Omental fat pad (tissue), 4 donors: ENCODE measurements at places on chromosomes 13 and 19. TPM values are rescaled to one million over a fixed set of nuclear protein-coding genes. Genes with fewer than 3 reads are reported as not detected.

DNA sequence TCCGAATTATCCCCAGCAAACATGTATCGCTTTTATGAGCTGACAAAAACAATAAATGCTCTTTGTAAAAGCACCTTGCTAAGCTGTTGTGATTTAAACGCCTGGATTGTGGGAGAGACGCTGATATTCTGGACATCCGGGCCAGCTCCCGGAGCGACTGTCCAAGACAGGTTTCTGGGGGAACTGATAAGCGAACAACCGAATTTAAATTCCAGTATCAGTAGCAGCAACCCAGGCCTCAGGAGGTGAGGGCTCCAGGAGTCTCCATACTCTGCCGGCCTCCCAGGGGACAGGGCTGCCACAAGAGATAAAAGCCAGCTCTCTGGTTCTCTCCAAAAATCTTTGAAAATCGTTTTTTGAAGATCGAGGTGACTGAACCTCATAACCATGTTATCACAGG lies 50.3 kb upstream of the VSTM2B start:
- DNase-seq, result no peak

DNA sequence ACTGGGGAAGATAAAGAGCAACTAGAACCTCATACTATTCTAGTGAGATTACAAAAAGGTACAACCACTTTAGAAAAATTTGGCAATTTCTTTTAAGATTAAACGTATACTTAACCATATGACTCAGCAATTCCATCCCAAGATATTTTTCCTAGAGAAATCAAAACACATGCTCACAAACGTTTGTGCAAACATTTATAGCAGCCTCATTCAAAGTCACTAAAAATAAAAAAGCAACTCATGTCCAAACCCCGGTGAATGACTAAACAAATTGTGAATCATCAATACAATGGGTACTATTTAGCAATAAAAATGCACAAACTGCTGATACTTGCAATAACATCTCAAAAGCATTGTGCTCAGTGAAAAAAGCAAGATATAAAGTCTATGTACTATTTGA lies 121.5 kb downstream of the FRY start:
- no peak for DNase-seq

- DNase-seq, result no peak
Measured at GRCh38 chr19:2332341-2333026, 4.0 kb downstream of the SPPL2B start.

- no peak for DNase-seq
Measured at GRCh38 chr13:44622708-44623107, 46.6 kb upstream of the TSC22D1 start.

GRCh38 chr13:31875134-31875533 lies 135.8 kb downstream of the RXFP2 start:
- no peak for DNase-seq

SLC7A9 gene
- total RNA-seq, result not detected

COMP gene
- total RNA-seq, result 1.9 TPM

DNA sequence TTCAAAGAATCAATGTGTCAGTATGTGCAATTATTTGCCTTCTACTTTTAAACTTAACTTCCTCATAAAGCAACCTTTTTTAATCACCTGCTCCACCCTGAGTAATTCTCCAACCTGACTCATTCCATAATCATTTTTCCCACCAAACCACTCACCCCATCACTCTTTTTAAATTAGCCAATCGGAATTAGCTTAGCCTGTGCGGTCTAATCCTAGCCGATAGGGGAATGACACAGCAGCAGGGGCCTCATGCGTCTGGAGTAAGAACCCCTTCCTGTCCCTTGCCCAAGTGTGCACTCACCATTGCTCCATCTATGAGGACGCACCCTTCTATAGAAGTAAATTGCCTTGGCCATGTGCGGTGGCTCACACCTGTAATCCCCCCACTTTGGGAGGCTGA lies 27.4 kb upstream of the ZNF83 start:
- DNase-seq, result no peak

DNA sequence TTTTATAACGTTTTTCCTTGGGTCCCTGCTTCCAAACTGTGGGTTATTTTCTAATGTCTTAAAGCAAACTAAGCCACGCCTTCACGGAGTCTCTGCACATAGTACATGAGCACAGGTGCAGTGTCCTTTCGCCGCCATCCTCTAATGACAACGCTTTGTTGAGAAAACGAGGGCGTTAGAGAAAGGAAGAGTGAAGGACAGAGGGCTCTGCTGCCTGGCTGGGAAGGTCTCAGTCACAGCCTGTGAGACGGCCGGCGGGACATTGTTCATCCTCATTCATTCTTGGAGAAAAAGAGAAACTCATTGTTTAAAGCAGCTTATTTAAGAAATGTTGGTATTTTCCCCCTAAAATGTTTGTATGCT lies 9.5 kb downstream of the IL17D start:
- no peak for DNase-seq

DNA sequence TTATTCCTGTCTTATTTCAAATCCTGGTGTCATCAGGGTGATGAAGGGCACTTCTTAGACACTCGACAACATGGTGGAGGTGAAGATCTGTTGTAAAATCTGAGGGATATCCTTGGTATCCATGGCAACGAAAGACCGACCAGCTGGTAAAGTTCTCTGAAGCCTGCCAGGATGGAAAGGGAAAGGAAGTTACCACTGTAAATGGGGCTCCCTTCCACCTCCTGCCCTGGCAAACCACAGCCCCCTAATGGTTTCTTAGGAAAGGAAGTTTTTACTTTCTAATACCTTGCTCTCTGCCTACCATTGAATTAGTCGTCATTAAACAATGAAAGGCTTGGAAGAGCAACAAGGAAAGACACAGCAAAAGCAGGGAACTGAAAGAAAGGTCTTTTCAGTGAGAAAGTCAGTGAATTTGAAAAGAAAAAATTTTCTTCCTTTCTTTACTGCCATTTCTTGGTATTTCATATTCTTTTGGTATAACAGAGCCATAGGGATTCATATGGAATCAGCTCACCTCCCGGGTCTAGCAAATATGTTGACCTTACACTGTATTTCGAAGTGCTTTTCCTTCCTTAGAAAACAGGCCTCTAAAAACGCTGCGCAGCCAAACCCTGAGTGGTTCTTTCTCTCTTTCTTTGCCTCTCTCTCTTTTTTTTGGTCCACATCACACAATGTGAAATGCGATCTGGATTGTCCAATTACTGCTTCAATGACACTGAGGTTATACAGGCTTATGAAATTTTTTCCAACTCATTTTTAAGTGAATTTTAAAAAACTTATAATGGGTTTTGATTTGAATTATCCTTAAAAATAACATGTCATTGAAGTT lies 111.0 kb downstream of the RGCC start:
- DNase-seq, result no peak

GRCh38 chr13:24097064-24097463 lies 63.5 kb upstream of the SPATA13 start:
- DNase-seq, result no peak

DNA sequence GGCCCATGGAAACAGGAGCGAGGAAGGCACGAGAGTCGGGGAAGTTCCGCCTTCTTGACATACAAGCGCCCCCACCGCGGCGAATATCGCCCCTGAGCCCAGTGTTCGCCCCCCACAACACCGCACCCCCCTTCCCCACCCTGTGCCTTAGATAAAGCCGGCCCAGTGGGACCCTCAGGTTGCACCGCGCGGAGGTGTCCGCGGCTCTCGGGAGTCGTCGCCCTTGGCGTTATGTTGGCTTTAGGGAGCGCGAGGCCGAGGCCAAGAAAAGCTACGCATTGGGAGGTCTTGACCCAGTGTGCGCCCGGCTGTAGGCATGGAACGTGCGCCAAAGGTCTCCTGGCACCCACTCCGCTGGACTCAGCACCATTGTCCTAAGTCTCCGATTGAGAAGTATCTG lies 603 bp upstream of the ZNF132 start:
- DNase-seq, result no peak

- DNase-seq, result no peak
Measured at GRCh38 chr13:85508683-85509329, 290.4 kb downstream of the SLITRK6 start.

- no peak for DNase-seq
Measured at GRCh38 chr13:89315287-89315686, 1644.1 kb downstream of the SLITRK5 start.

DNA sequence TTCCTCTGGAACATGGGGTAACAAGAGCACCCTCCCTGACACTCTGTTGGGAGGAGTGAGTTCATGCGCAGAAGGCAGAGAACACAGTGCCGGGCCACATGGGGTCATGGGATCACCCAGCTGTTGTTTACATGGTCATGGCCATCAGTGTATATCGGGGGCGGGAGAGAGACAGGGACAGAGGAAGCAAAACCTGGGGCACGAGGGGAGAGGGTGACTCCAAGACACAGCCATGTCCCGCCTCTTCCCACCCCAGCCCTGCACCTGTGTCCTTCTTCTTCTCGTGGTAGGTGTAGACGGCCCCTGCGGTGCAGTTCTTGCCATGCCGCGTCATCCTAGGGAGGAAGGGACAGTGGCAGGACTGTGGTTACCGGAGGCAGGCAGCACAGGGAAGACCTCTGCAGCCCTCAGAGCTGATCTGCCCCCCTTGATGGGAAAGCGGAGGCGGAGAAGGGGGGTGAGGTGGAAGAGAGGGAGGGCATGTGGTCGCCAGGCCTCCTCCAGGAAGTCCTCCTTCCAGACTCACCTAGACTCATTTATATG lies 19.9 kb downstream of the NOSIP start:
- DNase-seq, result no peak

ADM5 gene
- total RNA-seq, result 3.4 TPM

- DNase-seq, result no peak
Measured at GRCh38 chr19:46744005-46744691, 1.7 kb upstream of the FKRP start.

- DNase-seq, result no peak
Measured at GRCh38 chr13:106373304-106373988, 162.0 kb downstream of the EFNB2 start.

GJB2 gene
- 7.4 TPM for total RNA-seq

DNA sequence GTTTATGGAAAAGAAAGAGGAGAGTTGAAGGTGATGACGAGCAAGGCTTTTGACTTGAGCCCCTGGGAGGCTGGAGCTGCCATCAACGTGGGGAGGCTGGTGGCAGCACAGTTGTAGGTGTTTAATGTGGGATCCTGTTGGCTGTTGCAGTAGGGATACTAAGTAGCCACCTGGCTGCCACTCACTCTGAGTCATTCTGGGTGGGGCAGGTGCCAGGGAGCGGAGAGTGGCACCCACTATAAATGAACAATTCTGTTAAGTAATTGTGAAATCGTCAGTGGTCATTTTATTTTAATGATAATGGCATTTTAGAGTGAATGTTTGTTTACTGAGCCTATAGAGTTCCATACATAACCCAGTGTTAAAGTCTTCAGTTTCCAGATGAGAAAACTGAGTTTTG lies 9.8 kb downstream of the ZNF317 start:
- no peak for DNase-seq

DNA sequence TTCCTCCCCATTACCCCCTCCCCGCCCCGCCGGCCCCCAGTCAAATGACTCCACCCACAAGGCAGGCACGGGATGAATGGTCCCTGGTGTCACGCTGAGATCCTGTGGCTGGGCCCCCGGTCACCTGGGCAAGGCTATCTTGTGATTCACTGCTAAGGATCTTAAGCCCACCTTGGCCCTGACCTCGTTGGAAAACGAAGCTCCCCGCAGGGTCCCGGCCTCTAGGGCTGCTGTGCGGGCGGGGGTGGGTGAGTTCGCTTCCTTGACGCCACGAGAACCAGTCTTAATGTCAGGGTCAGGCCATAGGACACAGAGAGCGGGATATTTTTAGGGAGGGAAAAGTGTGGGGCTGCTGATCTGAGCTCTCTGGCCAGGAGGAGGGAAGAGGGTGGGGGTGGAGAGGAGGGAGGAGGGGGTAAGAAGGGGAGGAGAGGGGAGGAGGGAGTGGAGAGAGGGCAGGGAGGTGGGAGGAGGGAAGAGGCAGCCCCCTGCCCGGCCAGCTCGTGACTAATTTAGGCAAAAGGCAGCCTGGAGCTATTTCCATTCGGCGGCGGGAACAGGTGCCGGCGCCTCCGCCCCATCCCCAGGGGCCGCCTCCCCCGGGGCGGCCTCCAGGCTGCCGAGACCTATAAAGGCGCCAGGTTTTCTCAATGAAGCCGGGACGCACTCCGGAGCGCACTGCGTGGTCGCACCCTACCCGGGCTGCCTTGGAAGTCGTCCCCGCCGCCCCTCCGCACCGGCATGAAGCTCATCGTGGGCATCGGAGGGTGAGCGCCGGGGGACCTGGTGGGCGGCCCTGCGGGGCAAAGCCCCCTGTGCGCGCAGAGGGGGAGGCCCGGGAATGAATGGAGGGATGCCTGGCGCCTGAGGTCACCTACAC lies at the start of gene NMRK2:
Gene NMRK2 (plus strand): TSS at position 139 of the 880 bp plus-strand sequence. CDS start 603 bp downstream, at position 742.
- no peak for DNase-seq

- DNase-seq, result no peak
Measured at GRCh38 chr13:67509018-67509417, 278.9 kb upstream of the PCDH9 start.

DNA sequence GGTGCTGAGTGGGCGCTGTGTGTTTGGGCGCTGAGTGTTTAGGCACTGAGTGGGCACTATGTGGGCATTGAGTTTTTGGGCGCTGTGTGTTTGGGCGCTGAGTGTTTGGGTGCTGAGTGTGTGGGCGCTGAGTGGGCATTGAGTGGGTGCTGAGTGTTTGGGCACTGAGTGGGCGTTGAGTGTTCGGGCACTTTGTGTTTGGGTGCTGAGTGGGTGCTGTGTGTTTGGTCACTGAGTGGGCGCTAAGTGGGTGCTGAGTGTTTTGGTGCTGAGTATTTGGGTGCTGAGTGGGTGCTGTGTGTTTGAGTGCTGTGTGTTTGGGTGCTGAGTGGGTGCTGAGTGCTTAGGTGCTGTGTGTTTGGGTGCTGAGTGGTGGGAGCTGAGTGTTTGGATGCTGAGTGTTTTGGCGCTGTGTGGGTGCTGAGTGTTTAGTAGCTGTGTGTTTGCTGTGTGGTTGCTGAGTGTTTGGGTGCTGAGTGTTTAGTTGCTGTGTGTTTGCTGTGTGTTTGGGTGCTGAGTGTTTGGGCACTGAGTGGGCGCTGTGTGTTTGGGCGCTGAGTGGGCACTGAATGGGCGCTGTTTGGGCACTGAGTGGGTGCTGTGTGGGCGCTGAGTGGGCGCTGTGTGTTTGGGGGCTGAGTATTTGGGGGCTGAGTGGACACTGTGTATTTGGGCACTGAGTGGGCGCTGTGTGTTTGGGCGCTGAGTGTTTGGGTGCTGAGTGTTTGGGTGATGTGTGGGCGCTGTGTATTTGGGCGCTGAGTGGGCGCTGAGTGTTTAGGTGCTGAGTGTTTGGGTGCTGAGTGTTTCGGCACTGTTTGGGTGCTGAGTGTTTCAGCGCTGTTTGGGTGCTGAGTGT lies 47.2 kb upstream of the F7 start:
- no peak for DNase-seq

C5AR1 gene
- total RNA-seq, result 42.5 TPM
